ENCODE measurements at places on chromosomes 7 and 10. TPM values are rescaled to one million over a fixed set of nuclear protein-coding genes. Genes with fewer than 3 reads are reported as not detected.

ZNF425 gene
- total RNA-seq, result 3.7 TPM

DENND2A gene
- not detected for total RNA-seq

NAT16 gene
- not detected for total RNA-seq

ACTL6B gene
- not detected for total RNA-seq

ADAM8 gene
- 41.6 TPM for total RNA-seq

GTF2IRD1 gene
- total RNA-seq, result 23.7 TPM

OR9A2 gene
- 0.26 TPM for total RNA-seq

TRIM73 gene
- total RNA-seq, result 0.38 TPM

NUTM2E gene
- 0.13 TPM for total RNA-seq

RAPGEF5 gene
- 6.3 TPM for total RNA-seq

TBC1D12 gene
- total RNA-seq, result 11.3 TPM

SEC61A2 gene
- total RNA-seq, result 9.5 TPM

TMEM236 gene
- total RNA-seq, result under 0.01 TPM

RNF32 gene
- 1.8 TPM for total RNA-seq

TCAF2 gene
- 2.3 TPM for total RNA-seq

GRID2IP gene
- 0.26 TPM for total RNA-seq

WDFY4 gene
- total RNA-seq, result under 0.01 TPM

FBXW4 gene
- 49.5 TPM for total RNA-seq

PKD1L1 gene
- total RNA-seq, result 0.26 TPM

AUTS2 gene
- 9.5 TPM for total RNA-seq

ADGRA1 gene
- total RNA-seq, result not detected
